Suprapubic skin (tissue), 4 donors: ENCODE measurements at places on chromosomes 1 and 21. TPM values are rescaled to one million over a fixed set of nuclear protein-coding genes. Genes with fewer than 3 reads are reported as not detected.

- DNase-seq: no peak
Measured at GRCh38 chr1:2334366-2334765, 57.0 kb downstream of the MORN1 start.

- DNase-seq: no peak
Measured at GRCh38 chr1:229842302-229843255, 216.5 kb downstream of the URB2 start.

DNA sequence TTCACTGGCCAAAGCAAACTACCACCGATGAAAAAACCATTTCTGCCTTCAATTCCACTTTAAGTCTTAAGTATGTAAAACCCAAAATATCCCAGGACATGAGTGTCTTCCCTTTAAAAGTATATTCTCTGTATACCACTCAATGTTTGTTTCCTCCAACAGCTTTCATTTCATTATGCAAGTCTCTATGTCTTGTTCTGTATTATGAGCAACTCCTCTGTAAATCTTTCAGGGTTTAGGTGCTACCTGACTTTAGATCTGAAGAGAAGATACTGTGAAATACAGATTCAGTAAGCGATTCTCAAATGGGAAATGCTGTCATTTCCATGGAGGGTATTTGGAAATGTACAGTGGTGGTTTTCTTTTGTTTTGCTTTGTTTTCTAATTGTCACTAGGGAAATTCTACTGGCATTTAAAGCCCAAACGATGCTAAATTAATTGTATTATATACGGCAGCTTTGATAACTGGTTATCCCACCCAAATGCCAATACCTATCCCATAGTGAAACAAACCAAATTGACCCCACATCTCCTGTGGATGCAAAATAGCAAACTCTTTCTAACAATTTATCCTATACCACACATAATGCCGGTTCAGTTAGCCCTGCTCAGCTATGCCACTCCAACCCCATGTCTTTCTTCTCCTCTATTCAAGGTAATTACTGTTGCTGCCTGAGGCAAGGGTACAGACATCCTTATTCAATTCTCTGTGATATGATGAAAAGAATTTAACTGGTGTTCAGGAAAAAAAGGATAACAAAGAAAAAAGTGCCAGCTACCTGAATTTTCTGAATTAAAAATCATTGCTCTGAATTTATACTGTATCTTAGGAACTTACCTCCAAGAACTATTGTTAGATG lies 182.8 kb downstream of the EIF4G3 start:
- DNase-seq: no peak

Gene NAV1
- total RNA-seq: 17.4 TPM
